ENCODE measurements at places on chromosomes 16 and 17.

DNA sequence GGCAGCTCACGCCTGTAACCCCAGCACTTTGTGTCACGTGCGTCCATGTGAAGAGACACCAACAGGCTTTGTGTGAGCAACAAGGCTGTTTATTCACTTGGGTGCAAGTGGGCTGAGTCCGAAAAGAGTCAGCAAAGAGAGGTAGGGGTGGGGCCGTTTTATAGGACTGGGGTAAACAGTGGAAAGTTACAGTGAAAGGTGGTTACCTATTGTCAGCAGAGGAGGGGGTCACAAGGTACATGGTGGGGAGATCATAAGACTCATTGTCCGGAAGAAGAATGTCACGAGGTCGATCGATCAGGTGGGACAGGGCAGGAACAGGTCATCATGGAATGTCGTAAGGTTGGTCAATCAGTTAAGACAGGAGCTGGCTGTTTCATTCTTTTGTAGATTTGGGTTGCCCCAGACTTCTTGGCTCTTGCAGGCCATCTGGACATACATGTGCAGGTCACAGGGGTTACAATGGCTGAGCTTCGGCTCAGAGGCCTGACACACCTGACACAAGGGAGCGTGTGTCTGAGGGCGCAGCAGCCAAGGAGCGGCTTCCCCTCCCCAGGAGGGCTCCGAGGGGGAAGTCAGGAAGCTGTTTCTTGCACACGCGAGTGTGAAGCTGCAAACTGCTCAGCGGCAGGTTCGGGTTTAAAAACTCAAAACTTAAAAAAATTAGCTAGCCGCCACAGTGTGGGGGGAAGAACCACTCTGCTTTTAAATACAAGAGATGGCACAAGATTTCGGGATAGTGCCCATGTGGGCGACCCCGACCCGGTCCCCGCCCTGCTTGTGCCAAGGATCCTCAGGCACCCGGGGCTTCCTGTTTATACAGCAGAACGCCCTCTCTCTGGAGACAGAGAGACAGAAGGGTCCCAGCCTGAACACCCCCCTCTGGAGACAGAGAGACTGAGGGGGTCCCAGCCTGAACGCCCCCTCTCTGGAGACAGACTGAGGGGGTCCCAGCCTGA, 12.4 kb upstream of the TEX19 start:
- DNase-seq = no peak

GRCh38 chr17:77817953-77818352, 140.6 kb upstream of the TNRC6C start:
- no peak for DNase-seq

- DNase-seq = peak; percentile 68
These were observed 13.5 kb downstream of the PSMD7 start for GRCh38 chr16:74309789-74310781.

DNA sequence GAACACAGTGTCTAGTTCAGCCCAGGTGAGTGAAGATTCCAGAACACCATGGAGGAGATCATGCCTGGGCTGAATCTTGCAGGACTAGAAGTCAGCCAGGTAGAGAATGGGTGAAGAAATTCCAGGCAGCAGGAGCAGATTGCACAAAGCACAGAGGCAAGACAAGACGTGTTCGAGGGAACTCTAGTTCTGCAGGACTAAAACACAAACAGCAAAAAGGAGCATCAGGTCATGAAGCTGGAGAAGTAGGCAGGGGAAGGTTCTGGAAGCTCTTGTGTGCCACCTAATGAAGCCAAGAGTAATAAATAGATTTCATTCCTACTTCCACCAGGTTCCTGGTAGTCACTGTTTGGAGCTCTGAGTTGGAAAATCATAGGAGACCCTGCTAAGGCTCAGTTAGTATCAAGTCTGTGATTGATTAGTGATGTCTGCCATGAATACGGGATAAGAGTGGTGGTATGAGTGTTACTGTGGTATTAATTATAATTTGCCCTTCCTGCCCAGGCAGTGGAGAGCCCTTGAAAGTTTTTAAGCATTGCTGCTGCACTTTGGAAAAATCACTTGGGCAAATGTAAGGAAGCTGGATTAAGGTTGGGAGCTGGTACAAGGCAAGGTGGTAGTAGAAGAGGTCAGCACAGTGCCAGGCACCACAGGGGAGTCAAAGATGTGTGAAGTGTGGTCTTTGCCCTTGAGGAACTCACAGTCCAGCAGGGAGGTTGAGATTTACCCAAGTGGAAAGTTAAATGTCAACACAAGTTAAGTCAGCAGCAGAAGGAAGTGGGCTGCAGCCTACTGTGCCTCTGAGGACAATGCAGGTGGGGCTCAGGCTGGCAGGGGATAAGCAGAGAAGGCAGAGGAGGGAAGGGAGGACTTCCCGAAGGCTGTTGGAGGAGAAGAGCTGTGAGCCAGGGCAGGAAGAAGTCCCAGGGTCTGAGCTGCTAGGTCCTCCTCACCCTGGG, 13.5 kb upstream of the FOXN1 start:
- DNase-seq = no peak

DNA sequence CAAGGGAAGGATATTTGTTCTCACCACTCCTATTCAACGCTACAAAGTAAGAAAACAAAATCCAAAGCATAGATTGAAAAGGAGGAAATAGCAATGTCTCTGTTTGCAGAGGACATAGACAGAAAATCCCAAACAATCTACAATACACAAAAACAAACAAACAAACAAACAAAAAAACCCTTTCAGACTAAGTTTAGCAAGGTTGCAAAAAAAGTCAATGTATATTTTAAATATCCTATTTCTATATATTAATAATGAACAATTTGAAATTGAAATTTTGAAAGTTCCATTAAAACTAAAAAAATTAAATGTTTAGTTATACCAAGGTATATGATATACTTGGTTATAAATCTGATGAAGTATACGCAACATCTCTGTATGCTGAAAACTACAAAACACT, 37.2 kb downstream of the MYH10 start:
- no peak for DNase-seq

DNA sequence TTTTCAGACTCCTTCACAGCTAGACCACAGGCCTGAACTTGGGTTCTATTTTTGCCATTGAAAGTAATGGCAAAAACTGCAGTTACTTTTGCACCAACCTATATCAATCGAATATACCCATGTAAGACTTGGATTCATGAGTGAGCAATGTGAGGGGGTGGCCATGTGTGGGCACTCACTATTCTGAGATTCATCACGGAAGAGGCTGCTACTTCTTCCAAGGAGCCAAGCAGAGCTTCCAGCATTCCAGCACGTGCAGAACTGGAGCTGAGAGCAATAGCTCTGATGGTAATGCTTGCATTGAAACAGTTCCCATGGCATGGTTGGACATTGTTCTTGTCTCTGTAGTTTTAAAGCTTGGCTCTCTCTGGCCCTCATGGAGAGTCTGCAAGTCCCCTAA, 327.6 kb downstream of the CA10 start:
- no peak for DNase-seq

GRCh38 chr17:78726513-78726912, 55.6 kb downstream of the CYTH1 start:
- DNase-seq = no peak

GRCh38 chr17:14302091-14302430, 1.2 kb downstream of the HS3ST3B1 start:
- peak; percentile 69 for DNase-seq

- peak; percentile 91 for DNase-seq
These were observed 114.0 kb downstream of the C16orf95 start for GRCh38 chr16:87203060-87203656.

DNA sequence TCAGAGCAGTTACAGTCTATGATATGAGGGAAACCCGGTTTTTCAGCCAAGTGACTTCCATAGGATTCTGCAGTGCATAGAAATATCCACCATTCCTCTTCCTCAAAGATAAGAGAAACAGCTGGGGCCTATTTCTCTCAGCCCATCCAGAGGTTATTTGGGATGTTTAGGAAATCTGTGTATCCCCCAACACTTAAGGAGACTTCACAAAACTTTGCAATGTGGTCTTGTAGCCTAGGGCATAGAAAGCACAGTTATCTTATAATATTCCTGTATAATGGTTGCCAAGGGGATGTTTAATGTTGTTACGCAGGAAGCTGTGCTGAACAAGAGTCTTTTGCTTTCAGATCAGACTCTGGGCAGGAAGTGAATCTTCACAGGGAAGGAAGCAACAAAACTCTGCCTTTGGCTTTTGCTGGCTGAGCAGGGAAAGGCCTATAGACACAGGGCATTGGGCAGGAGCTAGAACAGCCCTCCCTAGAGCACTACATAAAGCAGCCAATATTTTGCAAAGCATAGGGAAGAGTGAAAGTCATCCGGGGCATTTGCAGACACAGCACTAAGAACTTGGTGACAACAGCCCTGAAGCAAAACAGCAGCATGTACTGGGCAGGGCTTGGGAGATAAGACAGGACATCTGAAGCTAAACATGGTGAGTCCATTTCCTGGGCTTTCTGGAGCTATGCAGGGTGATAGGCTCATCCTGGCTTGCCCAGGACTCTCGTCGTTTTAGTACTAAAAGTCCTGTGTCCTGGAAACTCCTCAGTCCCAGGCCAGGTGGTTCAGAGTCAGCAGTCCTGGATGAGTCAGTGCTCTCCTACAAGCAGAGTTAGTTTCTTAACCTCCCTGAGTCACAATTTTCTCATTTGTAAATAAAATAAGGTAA, 18.7 kb upstream of the BEAN1 start:
- DNase-seq = peak; percentile 79

DNA sequence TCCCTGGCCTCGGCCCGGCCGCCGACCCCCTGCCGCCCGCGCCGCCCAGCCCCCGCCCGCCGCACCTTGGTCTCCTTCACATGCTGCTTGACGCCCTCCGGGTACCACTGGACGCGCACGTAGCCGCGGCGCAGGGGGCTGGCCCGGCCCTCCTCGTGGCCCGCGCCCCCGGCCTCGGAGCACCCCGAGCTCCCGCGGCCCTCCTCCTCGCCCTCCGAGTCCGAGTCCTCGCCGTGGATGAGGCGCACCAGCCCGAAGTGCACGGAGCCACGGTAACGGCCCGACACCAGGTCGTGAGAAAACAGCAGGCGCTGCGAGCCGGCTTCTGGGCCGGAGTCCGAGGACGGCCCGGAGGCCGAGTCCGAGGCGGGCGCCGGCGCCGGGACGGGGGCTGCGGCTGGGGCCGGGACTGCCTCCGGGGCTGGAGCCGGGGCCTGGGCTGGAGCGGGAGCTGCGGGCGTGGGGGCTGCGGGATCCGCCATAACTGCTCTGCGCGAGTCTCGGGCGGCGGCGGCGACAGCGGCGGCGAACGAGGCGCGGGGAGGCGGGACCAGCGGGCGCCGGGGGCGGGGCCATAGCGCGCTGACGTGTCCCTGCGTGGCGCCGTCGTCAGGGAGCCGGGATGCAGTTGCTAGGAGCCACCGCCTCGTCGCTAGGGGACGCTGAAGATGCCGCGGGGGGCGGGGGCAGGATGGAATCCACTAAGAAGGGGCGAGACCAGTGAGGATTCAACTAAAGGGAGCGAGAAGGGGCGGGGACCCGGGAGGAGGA, at the start of gene UBE2O:
Gene UBE2O, minus strand, starts transcription at position 493 of the 771 bp plus-strand sequence. Its CDS starts 11 bp downstream, at position 482.
- peak; percentile 86 for DNase-seq

GRCh38 chr17:7021993-7022778, 664 bp upstream of the BCL6B start:
- DNase-seq = peak; percentile 73

GRCh38 chr16:88977812-88978607, 1.0 kb upstream of the CBFA2T3 start:
- DNase-seq = no peak

- DNase-seq = no peak
These were observed 83.2 kb downstream of the MGAT5B start for GRCh38 chr17:76951375-76951905.

- peak; percentile 96 for DNase-seq
These were observed 3.3 kb downstream of the CD2BP2 start for GRCh38 chr16:30351586-30352419.

GRCh38 chr17:3802461-3803307, 1.7 kb upstream of the ITGAE start:
- DNase-seq = peak; percentile 85

DNA sequence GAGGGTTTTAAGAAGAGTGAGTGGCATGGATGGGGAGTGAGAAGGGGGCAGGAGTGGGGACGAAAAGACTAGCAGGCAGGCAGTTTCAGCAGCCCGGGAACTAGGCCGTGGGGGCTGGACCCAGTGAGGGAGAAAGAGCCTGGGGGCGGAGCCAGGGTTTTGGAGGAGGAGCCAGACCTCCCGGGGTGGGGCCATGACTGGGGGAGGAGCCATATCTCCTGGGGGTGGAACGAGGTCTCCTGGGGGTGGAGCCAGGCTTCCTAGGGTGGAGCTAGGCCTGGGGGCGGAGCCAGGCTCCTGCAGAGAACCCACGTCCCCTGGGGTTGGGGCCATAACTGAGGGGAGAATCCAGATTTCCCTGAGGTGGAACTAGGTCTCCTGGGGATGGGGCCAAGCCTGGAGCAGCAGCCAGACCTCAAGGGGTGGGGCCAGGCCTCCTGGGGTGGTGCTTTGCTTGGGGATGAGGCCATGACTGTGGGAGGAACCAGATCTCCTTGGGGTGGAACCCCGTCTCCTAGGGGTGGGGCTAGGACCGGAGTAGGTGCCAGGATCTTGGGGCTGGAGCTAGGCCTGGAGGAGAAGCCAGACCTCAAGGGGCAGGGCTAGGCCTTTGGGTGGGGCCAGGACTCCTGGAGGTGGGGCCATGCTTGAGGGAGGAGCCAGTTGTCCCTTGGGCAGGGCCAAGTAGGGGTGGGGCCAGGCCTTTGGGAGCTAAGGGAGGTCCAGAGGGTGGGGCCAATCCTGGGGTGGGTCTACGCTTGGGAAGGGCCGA, 41.7 kb upstream of the JPH3 start:
- DNase-seq = peak; percentile 40

Measured in ACHN (cell line).